ENCODE measurements at places on chromosomes 4 and X.

- no peak for DNase-seq
These were observed 285.9 kb downstream of the ARHGAP10 start for GRCh38 chr4:148017801-148018200.

DNA sequence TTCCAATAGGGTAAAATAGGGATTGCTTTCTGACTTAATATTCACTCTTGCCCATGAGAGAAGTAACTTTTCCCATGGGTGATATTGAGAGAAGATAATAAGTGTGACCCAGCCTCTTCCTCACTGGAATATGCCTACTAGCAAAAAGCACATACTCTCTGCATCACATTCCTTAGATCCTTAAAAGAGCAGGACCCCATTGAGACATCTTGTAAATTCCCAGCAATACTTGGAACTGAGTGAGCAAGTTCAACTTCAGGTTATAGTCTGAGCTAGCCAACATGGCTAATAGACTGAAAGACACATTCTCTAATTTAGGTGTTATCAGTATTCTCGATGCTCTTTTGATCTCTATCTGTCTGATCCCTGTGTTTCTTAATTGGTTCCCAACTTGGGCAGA, 1372.3 kb downstream of the STIM2 start:
- no peak for DNase-seq

DNA sequence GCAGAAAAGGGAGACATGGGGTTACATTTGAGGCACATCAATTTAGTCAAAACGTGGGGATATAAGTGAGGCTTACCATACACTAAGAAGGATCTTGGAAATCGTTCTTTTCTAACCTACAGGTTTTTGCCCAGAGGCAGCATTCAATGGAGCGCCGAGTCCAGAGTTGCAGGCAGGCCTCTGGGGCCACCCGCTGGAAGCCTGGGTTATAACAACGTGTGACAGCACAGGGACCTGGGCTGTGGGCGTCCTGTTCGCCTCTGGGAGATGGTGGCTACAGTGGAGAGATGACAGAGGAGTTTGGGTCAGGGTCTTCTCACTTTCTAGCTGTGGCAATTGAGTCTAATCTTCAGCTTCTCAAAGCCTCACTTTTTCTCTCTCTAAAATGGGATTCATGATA, 53.9 kb downstream of the ENPP6 start:
- DNase-seq = peak; percentile 48

- no peak for DNase-seq
These were observed 9.0 kb upstream of the HNRNPD start for GRCh38 chr4:82382751-82383150.

DNA sequence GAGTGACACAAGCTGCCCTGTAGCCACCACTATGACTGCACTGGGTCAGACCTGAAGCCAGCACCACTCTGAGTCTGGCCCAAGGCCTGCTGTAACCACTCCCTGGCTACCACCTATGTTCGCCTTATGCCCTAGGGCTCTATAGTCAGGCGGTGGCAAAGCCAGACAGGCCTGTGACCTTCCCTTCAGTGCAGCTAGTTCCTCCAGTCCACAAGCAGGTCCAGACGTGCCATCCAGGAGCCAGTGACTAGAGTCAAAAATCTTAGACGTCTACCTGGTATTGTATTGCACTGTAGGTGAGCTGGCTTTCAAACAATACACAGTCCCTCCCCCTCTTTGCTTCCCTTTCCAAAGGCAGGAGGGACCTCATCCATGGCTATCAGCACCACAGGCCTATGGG, 54.0 kb upstream of the RNF128 start:
- no peak for DNase-seq

DNA sequence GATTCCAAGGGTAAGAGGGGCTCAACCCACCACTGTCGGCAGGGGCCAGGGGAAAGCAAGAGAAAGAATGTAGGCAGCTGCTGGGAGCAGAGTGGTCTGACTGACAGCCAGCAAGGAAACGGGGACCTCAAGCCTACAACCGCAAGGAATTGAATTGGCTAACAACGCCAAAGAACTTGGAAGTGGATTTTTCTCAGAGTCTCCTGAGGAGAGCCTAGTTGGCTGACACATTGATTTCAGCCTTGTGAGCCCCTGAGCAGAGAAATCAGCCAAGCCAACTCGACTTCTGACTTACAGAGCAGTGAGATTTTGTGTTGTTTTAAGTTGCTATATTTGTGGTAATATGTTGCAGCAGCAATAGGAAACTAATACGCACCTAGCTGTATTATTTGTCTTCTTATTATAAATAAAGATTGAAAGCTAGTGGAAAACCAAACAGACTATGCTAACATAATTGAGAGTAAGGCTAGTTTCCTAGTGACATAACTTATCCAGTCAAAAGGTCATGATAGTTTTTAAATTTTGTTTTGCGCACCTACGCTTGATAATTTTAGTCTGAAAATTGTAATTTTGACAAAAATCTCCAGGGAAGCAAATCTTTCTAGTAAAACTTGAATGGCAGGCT, 145.8 kb upstream of the HCCS start:
- no peak for DNase-seq

DNA sequence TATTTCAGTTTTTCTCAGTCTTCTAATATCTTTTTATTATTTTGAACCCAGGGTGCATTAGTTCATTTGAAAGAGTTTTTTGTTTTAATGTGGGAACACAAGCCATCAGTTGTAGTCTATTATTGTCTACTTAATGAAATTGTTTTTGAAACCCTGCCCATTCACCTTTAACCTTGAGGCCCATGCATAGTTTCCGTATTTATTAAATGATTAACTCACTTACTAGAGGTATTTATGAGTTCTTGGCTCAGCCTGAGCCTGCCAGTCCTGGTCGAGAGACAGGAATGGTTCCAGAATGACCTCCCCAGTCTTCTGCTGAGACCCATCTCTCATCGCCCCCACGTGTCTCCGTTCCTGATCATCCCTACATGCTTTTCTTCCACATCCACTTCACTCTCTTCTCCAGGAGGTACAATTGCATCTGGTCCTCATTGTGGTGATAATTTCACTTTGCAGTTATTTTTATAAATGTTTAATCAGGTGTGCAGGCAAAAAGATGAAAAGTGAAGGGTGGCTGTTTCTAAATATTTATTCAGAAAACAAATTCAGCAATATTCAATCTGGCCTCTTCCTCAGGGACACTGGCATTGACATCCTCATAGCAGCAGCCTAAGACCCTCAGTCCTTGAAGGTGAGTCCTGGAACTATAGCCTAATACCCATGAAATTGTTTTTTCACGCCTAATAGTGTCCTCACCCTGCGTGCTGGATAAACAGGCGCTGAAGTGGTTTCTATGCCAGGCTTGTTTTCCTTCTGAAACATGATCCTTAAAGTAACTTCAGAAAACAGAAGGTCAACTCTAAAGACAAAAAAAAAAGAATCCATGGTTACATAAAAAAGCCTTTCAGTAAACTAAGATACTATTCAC, 112.8 kb downstream of the KDR start:
- no peak for DNase-seq

DNA sequence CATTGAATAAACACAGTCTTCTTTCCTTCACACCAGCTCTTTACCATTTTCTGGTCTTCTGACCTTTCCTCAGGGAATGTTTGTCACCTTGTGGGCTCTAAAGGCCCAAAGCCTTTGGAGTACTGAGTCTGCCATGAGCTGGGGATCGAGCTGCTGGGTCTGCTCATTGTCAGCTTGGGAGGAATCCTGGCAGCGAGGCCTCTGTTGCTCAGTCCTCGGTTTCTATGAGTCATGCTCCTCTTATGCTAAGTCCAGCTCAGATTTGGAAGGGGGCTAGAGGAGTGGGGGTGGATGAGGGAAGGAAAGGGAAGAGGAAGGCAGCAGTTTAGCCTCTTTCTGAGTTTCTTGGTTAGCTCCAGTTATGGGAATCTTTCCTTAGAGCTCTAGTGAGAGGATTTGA, 31.1 kb downstream of the NHSL2 start:
- DNase-seq = no peak

DNA sequence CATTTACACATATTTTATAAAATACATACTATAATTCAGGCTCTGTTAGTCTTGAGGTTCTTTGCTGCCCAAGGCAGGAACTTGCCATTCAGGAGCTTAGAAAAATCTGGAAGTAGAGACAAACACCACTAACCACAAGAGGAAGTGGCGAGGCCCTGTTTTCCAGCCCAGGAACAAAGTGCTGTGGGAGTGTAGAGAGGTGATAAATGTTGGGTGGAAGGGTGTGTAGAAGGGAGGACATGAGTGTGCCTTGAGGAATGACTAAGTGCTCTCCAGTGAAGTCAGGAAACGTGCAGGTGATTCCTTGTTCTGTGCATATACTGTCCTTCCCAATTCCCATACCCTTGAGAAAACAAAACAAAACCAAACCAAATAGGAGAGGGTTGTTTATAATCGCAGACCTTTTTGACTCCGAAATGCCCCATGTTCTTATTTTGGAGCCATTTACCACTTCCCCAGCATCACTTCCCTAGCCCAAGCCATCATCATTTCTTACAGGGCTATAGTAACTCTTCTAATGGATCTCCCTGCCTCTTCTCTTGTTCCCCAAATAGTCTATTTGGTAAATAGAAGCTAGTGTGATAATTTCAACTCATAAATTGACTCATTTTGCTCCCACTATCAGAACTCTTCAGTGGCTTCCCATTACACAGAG, 83.2 kb downstream of the GPAT3 start:
- DNase-seq = peak; percentile 58

DNA sequence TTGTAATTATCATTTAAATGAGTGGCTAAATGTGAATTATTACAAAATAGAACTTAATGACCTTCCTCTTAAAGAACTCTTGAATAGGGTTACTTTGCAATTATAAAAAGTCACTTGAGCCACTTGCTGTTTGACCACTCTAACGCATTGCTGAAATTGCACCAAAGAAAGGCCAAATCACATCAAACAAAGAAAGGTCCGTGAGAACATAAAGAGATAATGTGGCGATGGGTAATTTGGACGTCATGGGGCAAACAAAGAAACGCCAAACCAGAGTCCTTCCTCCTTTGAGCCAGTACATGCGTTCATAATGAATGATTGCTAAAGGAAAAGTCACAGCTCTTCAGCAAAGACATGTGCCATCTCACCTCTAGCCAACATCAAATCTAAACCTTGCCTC, 229.8 kb upstream of the STS start:
- no peak for DNase-seq
